Activated CD4-positive, alpha-beta T cell treated with anti-CD3 and anti-CD28 coated beads, Interleukin-2, amount 50 U/mL, for 4 hours (primary cell): ENCODE measurements at places on chromosomes 5 and 9.

GRCh38 chr9:72612449-72612848 is 91.0 kb downstream of the TMC1 start:
- no peak for DNase-seq

DNA sequence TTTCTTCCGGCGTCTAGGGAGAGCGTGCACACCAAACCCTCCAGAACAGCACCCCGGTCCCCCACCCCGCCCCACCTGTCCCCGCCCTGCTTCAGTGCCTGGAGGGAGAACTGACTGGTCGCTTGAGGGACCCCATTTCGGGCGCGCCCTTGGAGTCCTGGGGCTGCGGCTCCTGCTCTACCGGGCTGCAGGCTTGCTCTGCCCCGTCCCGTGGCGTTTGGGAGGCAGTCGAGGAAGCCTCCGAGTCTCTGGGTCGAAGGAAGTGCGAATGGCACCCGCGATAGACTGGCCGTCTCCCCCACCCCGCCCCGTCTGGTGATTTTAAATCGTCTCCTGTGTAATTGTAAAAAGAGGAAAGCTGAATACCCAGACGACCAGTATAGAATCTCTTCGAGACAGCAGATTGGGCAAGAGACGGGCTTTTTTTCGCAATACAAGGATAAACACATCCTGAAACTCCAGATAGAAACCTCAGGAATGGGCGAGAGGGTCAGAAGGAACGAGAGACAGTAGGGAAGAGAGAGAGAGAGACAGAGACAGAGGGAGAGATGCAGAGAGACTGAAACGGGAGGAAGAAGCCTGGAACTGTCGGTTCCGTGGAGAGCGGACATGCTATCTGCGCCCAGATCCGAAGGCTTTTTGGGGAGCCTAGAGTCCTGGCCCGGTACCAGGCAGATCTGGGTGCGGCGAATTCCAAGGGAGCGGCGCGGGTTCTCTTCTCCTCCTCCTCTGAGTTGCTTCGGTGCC is 9.9 kb downstream of the PRDM6 start:
- DNase-seq, result no peak

- DNase-seq, result peak; percentile 13
These were observed 2.8 kb downstream of the TENT4A start for GRCh38 chr5:6715758-6716628.

- no peak for DNase-seq
These were observed 70.2 kb upstream of the IL12B start for GRCh38 chr5:159400476-159400875.

- DNase-seq, result no peak
These were observed 3.4 kb downstream of the G3BP1 start for GRCh38 chr5:151775025-151775606.

DNA sequence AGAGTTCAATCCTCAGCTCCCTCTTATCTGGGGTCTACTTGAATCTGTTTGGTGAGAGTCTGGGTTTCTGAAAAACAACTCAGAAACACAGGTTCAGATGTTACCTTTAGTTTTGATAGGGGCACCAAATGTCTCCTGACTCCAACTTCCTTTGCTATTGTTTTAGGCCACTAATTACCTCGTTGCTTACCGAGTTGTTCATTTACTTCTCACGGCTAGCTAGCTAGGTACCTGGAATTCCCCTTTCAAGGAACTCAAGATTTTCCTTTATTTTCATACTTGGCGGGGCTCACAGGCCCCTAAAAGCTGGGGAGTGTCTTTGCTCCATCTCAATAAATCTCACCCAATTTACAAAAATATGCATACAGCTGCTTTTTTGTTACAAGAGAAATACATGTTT is 111.4 kb downstream of the SLC28A3 start:
- no peak for DNase-seq

- DNase-seq, result no peak
These were observed 11.0 kb downstream of the CDH10 start for GRCh38 chr5:24633715-24634325.

- DNase-seq, result no peak
These were observed 7.6 kb downstream of the BASP1 start for GRCh38 chr5:17224858-17225511.

DNA sequence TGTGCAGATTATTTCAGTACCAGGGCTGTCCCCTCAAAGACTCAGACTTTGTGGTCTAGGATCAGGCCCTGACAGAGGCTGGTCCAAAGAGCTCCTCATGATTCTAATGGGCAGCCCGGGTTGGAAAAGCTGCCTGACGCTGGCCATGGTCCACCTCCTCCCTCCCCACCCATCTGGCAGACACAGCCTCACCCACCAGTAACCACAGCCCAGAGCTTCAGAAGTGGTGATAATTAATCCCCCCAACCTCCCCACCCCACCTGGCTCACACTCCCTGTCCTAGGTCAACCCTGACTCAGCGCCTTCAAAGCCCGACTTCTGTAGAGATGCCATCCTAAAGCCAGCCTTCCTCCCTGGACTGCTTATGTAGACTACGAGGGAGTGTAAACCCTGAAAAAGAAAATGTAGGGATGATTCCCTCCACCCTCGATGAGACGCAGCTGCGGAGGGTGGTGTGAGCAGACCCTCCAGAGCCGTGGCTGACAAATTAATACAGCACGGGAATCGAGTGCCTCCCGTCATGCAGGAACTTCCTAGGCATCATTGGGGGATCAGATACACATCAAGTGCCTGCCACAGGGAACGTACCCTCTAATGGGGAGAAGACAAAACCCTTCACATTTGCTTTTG is 7.0 kb downstream of the UBE2QL1 start:
- no peak for DNase-seq

GRCh38 chr9:109574061-109574882 is 76.2 kb upstream of the PTPN3 start:
- DNase-seq, result no peak
